ENCODE measurements at places on chromosomes 13 and 19. TPM values are rescaled to one million over a fixed set of nuclear protein-coding genes. Genes with fewer than 3 reads are reported as not detected.

- DNase-seq = no peak
Observed at GRCh38 chr13:69461397-69461796, 646.2 kb upstream of the ATXN8OS start.

DNA sequence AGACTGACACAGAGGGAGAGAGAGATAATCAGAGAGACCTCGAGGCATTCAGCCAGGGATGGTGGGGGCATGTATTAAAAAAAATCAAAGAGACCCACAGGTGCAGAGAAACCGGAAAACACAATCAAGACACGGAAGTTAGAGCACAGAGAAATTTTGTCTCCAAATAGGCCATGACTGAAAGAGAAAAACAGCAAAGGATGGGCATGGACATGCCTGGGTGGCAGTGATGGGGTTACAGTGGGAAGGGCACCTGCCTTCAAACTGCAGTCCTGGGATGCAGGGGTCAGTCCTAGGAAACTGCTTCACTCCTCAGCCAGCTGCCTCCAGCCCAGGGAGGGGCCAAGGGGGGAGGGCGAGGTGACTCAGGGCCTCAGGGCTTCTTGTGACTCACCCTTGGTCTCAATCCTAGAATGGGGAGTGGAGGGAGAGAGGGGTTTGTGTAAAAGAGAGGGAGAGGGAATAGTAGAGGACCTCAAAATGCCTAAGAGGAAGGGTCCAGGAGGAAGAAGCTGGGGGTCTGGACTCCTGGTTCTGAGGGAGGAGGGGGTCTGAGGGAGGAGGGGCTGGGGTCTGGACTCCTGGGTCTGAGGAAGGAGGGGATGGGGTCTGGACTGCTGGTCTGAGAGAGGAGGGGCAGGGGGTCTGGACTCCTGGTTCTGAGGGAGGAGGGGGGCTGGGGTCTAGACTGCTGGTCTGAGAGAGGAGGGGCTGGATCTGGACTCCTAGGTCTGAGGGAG lies 3.6 kb upstream of the KCNN4 start:
- DNase-seq = peak; percentile 58

- no peak for DNase-seq
Observed at GRCh38 chr19:16085115-16085514, 8.8 kb downstream of the TPM4 start.

DNA sequence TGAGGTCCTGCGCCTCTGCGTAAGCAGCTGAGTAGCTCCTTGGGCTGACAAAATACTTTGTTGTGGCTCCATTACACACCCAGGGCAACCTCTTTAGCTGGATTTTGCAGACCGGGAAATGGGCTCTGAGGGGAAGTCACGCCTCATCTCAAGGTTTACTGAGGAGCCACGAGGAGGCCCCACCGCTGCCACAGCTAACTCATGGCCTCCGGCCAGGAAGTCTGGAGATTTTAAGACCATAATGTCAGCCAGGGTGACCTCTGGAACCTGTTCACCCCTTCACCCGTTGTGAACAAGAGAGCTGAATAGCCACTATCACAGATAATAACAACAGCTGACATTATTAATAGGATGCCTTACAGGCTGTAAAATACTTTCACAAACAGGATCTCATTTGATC lies 351.3 kb upstream of the TMTC4 start:
- no peak for DNase-seq

- no peak for DNase-seq
Observed at GRCh38 chr19:48030073-48030472, 13.8 kb downstream of the CABP5 start.

DNA sequence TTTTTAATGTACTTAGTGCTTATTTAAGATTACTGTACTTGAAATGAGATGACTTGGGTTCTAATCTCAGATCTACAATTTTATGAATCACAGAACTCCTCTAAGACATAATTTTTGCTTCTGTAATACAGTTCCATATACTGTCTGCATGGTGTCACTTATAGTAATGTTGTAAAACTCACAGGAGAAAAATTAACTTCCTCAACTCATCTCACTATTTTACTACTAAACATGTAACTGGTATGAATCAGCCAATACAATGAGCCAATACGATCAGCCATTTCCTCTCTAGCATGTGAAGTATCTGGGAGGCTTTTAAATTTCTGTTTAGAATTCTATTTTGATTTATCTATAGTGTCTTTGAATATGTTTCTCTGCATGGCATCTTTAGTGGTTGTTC lies 85.3 kb downstream of the NHLRC3 start:
- no peak for DNase-seq

- DNase-seq = no peak
Observed at GRCh38 chr13:113968463-113969310, 5.2 kb downstream of the C13orf46 start.

GRCh38 chr13:101784313-101784712 lies 331.8 kb downstream of the ITGBL1 start:
- DNase-seq = no peak

- no peak for DNase-seq
Observed at GRCh38 chr13:110115591-110115990, 191.4 kb downstream of the COL4A1 start.

GRCh38 chr19:5222178-5222577 lies 118.4 kb downstream of the PTPRS start:
- DNase-seq = no peak

DNA sequence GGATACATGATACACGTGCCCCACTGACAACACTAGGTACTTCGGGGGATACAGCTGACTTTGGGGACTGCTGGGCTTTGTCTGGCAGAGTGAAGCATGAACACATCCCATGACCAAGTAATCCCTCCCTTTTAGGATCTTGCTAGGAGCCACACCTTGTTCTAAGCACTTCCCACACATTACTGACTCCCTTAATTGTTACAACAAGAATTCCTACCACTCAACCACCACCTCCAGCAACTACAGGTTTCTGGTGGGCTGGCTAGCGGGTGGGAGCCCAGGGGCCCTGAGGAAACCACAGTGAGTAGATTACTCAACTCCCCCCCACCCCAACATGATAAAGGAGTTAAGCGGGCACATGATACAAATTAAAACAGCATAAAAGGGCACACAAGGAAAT lies 7.2 kb upstream of the SLC35E1 start:
- no peak for DNase-seq

DNA sequence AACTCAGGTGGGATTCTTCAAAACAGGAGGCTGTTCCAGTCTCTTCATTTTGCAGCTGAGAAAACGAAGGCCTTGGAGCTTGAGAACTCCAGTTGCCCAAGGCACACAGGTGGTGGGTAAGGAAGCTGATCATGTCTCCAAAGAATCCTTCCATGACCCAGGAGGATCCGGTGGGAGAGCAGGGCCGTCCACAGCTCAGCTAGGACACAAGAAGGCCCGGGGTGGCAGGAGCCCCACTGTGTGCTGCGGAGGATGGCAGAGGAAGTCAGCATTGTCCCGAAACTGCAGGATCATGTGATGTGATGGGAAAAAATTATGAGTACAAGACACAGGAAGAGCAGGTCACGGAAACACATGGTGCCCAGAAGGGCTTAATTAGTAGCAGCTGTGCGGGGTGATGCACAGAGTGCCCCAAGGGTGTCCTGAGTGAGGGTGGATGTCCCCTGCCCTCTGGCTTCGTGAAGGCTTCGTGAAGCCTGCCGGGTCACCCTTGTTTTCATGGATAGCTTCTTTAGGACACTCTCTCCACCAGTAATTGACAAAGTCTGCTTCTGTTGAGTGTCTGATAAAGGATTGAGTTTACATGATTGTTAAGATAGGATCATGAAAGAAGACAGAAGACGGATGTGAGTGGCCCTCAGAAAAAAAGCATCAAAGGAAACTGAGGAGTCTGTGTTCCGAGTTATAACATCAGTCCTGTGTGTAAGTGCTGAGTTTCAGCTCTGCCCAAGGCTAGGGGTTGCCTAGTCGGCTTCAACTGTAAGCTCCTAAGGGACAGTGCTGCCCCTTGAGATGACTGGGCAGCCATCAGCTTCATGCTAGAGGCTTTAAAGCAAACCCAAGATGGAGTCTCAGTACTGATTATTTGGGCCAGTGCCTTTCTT lies 33.8 kb upstream of the SACS start:
- no peak for DNase-seq

DNA sequence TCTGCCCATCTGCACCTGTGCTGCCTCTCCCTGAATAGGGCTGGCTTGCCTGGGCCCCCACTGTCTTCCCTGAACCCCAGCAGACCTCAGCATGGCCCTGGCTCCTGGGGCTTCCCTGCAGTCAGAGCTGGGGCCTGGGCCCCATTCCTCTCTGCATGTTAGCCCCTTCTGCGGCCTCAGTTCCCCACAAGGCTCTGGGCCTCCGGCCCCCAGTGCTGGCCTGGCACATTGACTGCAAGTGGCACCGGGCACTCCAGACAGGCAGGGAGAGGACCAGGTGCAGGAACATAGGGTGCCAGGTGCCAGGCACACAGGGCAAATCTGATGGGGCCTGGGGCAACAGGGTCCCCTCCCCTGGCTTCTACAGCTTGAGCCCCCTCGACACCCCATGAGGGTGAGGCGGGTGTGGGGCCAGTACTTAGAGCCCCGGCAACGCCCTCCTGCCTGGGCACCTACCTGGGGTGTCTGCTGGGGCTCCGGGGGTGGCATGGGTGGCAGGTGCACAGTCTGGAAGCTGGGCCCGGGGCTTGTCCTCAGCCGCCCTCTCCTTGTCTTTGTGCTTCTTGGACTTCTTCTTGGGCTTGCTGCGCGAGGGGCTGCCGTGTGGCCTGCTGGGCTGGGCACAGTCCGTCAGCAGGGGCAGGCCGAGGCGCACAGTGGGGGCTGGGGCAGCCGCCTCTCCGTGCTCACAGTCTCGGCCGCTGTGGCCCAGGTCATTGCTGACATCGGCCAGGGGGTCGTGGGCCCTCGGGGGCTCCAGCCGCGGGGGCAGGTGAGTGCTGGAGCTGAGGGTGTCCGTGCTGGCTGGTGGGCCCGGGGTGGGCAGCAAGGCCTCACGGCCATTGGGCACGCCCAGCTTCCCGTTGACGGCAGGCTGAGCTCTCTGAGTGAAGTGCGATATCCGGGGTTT lies 12.3 kb upstream of the ISYNA1 start:
- DNase-seq = no peak

GRCh38 chr13:70634893-70635292 lies 526.6 kb upstream of the KLHL1 start:
- DNase-seq = no peak

GRCh38 chr13:71056581-71056980 lies 810.4 kb downstream of the DACH1 start:
- DNase-seq = no peak

GRCh38 chr19:32173836-32174235 lies 171.6 kb upstream of the ZNF507 start:
- no peak for DNase-seq

- no peak for DNase-seq
Observed at GRCh38 chr13:44263751-44264620, 109.6 kb upstream of the SERP2 start.

- no peak for DNase-seq
Observed at GRCh38 chr13:101325423-101325822, 90.9 kb downstream of the NALCN start.

GRCh38 chr13:51475727-51476501 lies 23.1 kb upstream of the INTS6 start:
- DNase-seq = no peak

DNA sequence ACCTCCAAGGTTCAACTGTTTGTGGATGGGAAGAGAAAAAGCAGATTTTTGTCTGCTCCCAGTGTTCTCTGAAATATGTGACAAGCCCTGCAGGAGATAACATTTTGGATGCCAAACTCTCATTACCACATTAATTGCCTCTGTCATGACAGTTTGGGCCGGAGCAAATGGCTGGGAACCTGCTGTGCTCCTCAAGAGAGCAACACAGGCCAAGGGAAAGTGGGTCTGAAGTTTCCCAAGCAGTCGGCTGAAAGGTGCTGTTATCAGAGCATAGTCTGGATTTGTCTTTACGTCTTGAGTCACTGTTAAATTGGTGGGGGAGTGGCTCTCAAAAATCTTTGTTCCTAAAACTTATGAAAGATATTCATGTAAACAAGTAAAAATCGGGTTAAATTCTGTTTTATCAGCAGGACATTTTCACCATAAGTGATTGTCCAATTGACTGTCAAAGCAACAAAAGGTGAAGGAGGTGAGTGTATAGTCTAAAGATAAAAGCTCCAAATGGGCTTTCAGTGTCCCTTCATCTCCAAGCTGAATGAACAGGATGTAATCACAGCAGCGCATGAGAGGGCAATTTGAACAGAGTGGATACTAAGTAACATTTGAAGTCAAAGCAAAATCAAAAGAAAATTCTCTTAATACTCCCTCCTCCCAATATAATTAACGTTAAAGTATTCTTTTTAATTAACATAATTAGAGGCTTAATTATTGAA lies 844.8 kb downstream of the PCDH17 start:
- DNase-seq = no peak

DNA sequence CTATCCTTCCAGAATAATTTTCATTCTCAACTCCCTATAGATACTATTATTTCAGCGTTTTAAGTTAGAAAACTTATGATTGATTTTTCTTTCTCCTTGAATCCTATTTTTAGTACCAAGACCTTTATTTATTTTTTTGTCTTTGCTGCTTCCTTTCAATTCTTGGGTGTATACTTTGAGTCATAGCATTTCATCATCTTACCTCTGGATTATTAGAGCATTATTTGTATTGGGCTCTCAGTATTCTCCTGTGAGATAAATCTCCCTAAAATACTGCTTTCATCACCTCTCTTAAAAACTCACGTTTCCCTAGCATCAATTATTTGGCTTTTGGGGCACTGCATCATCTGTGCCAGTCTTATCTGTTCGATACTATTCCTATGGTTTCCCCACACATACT lies 222.8 kb downstream of the POSTN start:
- no peak for DNase-seq

- DNase-seq = no peak
Observed at GRCh38 chr19:42233106-42233505, 9.3 kb downstream of the GSK3A start.

DNA sequence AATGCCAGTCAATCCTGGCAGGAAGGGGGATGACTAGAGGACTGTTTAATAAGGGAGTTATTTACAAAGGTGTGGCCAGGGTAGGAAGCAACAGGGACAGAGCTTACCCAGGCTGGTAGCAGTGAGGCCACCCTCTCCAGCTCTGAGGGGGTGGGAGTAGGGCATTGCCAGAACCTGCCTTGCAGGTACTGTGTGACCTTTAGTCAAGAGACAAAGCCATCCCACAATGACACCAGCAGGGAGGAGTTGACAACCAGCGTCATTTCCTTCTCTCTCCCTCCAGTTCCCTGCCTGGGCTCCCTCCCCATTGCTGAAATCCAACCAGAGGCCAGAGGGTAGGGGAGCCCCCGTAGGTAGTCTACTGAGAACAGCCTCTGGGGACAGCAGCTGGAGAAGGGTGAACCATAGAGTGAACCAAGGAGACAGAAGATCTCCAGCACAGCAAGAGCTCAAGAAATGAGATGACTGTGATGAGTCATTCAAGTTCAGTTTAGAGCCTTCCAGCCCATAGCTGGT lies 33.3 kb upstream of the SPATA13 start:
- DNase-seq = no peak

The PSG1 gene
- not detected for total RNA-seq

The PRR22 gene
- total RNA-seq = 19.9 TPM

The GARIN5A gene
- 0.84 TPM for total RNA-seq

The NECTIN2 gene
- total RNA-seq = 1.3 TPM

The LYL1 gene
- 1.9 TPM for total RNA-seq

The CYP4F8 gene
- not detected for total RNA-seq

The TMEM147 gene
- 111 TPM for total RNA-seq

The SMAD9 gene
- not detected for total RNA-seq

The CD70 gene
- total RNA-seq = 4.6 TPM

The ZNF649 gene
- total RNA-seq = 9.0 TPM

The ZNF665 gene
- 0.71 TPM for total RNA-seq

The CLEC4G gene
- total RNA-seq = not detected

The ZNF555 gene
- 1.3 TPM for total RNA-seq

The GPR4 gene
- total RNA-seq = 0.05 TPM
